Femur (tissue), 1 donor: ENCODE measurements at places on chromosomes 1 and 21.

- DNase-seq: no peak
These were observed 27.2 kb upstream of the FAM3B start for GRCh38 chr21:41289431-41289830.

DNA sequence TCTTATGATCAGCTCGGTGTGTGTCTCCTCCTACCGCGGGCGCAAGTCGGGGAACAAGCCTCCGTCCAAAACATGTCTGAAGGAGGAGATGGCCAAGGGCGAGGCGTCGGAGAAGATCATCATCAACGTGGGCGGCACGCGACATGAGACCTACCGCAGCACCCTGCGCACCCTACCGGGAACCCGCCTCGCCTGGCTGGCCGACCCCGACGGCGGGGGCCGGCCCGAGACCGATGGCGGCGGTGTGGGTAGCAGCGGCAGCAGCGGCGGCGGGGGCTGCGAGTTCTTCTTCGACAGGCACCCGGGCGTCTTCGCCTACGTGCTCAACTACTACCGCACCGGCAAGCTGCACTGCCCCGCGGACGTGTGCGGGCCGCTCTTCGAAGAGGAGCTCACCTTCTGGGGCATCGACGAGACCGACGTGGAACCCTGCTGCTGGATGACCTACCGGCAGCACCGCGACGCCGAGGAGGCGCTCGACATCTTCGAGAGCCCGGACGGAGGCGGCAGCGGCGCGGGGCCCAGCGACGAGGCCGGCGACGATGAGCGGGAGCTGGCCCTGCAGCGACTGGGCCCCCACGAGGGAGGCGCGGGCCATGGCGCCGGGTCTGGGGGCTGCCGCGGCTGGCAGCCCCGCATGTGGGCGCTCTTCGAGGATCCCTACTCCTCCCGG, 1.5 kb downstream of the KCNC4 start:
- DNase-seq: no peak

GRCh38 chr1:218347336-218347722, 2.2 kb downstream of the TGFB2 start:
- peak; percentile 85 for DNase-seq

- DNase-seq: no peak
These were observed 282.0 kb downstream of the PBX1 start for GRCh38 chr1:164840936-164841335.

DNA sequence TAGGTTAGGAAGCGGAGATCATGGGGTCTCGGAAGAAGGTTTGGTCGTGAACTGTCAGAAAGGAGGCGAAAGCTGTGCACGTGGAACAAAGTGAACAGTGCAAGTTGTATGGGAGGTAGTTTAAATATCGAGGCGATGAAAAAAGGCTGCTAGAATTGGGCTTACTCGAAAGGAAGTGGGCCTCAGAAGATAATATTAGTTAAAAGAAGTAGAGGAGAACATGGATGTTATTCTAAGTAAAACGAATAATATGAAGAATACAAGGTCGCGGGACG, 571 bp downstream of the WDR3 start:
- no peak for DNase-seq

DNA sequence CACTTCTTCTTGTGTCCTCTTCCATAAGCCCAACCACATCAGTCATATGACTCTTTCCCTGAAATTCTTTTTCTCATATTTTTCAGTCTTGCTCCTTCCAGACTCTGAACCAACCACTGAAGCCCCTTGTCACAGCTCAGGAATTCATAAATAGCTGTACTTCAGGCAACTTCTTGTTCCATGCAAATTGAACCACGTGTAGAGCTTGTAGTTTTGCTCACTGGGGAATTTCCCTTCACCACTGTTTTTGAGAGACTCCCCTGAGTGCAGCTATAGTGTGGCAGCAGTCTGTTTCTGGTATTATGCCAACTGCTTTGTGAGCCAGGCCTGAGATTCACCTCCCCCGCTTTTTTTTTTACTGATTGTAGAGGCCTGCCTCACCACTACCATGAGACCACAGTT, 150.3 kb upstream of the SPAG17 start:
- no peak for DNase-seq

DNA sequence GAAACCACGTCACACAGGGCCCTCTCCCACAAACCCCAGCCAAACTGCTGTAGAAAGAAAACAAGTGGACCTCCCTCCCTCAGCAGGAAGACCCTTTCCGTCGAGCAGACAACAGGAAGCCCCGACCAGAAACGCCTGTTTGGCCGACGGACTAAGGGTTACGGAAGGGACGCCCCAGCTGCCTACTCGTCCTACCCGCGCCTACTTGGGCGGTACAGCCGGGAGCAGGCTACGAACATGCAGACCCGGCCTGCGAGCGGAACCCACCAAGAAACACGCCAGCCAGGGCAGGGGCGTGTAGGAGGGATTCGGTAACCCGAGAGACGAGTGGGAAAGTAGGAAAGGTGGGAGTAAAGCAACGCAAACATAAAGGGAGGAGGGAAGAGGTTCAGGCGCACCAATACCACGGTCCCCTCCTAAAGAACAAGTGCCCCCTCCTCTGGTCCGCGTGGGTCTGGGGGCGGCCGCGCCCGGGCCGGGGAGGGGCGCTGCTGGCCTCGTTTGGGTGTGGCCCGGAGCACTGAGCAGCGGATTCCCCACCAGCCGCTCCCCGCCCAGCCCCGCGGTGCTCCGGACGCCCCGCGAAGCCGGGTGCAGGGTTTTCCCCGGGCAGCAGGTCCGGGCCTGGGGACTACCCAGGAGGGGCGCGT, 450 bp downstream of the S100A10 start:
- peak; percentile 64 for DNase-seq

- no peak for DNase-seq
These were observed 27.0 kb downstream of the PAX7 start for GRCh38 chr1:18657506-18658201.

GRCh38 chr1:232425421-232425820, 204.5 kb downstream of the SIPA1L2 start:
- no peak for DNase-seq

DNA sequence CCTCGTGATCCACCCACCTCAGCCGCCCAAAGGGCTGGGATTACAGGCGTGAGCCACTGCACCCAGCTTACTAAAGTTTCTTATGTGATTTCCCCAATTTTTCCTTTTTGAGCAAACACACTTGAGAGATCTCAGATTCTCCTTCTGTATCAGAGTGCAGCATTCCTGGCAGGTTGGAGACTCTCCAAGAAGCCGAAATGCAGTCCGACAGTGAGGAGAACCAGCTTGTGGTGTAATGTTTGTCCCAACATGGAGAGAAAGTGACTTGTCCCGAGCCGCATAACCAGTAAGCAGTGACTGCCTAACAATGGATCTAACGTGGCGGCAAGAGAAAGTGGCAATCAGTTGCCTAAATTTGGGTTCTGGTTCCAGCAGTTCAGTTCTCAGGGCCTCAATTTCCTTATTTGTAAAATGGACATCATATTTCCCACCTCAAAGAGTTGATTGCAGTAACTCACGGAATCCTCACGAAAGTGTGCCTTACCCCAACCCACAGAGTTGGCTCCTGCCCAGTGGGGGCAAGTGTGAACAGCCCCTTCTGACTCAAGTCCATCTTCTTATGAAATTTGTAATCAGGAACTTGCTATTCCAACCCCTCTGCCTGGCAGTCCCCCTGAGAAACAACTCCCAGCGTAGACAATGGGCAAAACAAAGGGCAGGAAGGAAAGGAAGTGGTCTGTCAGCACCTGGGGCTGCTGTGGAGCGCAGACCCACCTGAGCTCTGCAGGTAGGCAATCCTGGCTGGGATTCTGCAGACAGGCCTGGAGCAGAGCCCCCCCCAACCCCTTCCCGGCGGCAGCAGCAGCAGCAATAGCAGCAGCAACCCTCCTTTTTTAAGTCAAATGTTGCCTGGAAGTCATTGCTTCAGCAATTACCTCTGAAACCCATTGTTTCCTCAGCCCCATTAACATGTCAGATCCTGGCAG, 223.6 kb upstream of the POU3F1 start:
- no peak for DNase-seq

- peak; percentile 17 for DNase-seq
These were observed 282.3 kb downstream of the USH2A start for GRCh38 chr1:216140730-216141524.

GRCh38 chr1:2229037-2229864, 1.1 kb downstream of the SKI start:
- DNase-seq: peak; percentile 79

DNA sequence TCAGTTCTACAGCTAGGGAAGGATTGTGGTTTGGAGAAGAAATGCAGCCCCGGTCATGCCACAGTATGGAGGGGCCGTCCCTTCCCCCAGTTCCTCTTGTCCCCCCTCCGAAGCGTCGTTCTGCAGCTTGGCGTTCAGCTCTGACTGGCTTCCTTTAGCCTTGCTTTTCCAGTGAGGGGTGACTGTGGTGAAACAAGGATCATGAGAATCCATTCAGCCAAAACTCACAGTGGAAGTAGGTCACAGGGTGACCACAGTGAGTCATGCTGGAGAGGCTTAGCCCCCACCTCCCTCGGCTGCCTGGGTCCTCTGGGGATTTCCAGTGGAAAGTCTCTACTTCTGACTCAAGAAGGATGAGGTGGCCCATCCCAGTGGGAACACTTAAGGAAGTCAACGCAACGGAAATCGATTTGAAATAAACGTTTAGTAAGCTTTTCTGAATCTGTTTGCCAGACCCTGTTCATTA, 37.3 kb upstream of the COL6A2 start:
- peak; percentile 82 for DNase-seq

- DNase-seq: no peak
These were observed 23.9 kb downstream of the RUNX3 start for GRCh38 chr1:24905979-24906720.

GRCh38 chr1:12372180-12372579, 142.3 kb downstream of the VPS13D start:
- DNase-seq: no peak

- no peak for DNase-seq
These were observed 397.9 kb downstream of the BRINP2 start for GRCh38 chr1:177568622-177569021.

DNA sequence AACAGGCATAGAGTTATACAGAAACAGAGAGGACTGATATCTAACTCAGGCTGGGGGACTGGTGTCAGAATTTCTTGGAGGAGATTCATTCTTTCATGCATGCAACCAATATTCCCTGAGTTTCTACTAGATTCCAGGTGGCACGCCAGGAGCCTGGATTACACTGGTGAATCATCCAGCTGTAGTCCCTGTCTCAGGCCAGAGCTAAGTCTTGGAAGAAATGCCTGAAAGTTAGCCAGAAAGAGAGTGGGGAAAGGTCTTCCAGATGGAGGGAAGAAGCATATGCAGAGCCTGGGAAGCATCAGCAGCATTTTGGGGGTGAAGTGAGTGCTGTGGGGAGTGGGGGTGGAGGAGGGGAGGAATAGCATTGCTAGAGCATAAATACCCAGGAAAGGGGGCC, 239.1 kb downstream of the OMA1 start:
- DNase-seq: peak; percentile 24

- no peak for DNase-seq
These were observed 444.4 kb downstream of the LTN1 start for GRCh38 chr21:28548291-28548690.

GRCh38 chr1:58649555-58649954, 50.3 kb downstream of the MYSM1 start:
- no peak for DNase-seq

- DNase-seq: peak; percentile 52
These were observed at the start of gene TRIM17 for GRCh38 chr1:228416217-228416933. Gene TRIM17 (minus strand): TSS chr1:228416861. CDS start chr1:228415072, 1,789 bp downstream.

DNA sequence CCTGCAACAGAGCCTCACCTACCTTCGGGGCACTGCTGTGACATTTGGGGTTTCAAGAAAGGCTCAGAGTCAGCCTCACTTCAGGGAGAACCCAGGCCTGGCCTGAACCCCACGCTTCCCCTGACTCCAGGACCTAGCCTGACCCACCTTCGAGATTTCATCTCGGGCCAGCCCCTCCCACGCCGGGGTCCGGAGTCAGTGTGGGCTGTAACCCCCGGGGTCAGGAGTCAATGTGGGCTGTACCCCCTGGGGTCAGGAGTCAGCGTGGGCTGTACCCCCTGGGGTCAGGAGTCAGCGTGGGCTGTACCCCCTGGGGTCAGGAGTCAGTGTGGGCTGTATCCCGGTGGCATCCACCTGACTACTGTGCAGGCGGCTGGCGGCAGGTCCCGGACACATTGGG, 183.0 kb upstream of the RAB4A start:
- DNase-seq: no peak

GRCh38 chr1:178528953-178529335, 16.0 kb downstream of the TEX35 start:
- no peak for DNase-seq
